ENCODE measurements at places on chromosomes 16 and 17.

- H3K27me3 ChIP-seq, result peaks cover 100% of the 10 kb centered on the region
- no peak within 1 kb of the TSS for H3K27ac ChIP-seq
- H3K4me1 ChIP-seq, result no peaks in the 10 kb centered on the region
- DNase-seq, result no peak
These were observed at the start of gene HOXB5 for GRCh38 chr17:48593126-48593829. TSS of gene HOXB5 (minus strand) at chr17:48593779. CDS start at chr17:48593682, 97 bp downstream.

DNA sequence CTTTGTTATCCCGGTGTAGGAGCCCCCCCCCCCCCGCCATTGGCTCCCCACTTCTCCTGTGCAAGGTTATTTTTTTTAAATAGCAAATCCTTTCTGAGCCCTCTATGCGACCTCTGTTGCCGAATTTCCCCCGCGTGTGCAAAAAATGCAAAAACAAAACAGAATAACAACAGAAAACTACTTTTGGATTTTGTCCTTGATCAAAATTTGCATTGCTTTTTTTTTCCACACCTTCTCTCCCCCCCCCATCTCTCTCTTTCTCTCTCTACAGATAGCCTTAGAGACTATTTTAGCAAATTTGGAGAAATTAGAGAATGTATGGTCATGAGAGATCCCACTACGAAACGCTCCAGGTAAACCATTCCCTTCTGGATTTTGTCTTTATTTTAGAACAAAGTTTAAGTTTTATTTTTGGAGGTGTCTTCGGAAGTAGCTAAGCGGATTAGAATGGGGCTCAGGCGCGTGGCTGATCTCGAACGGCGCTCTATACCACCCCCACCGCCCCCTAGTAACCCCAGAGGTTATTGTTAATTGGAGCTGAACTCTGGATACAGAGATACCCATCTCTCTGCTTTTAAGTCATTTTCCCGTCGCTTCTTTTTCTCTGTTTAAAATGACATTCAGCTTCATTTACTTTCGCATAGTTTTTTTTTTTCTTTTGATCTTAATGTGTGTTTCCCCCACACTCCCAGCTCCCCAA is 1.0 kb downstream of the MSI2 start:
- H3K4me1 ChIP-seq, result peaks cover 19% of the 10 kb centered on the region
- H3K27ac ChIP-seq, result peak overlapping the region; percentile 95
- peak overlapping the region; percentile 96 for H3K4me3 ChIP-seq

GRCh38 chr16:30051518-30051917 is 14.0 kb upstream of the ALDOA start:
- no peak overlapping the region for H3K27ac ChIP-seq
- H3K36me3 ChIP-seq, result no peaks in the 10 kb centered on the region
- peaks cover 4% of the 10 kb centered on the region for H3K4me1 ChIP-seq
- no peaks in the 10 kb centered on the region for H3K27me3 ChIP-seq

- no peaks in the 10 kb centered on the region for H3K4me1 ChIP-seq
- no peak overlapping the region for H3K27ac ChIP-seq
- no peak overlapping the region for H3K4me3 ChIP-seq
These were observed 538.5 kb upstream of the CDH11 start for GRCh38 chr16:65660390-65660789.

DNA sequence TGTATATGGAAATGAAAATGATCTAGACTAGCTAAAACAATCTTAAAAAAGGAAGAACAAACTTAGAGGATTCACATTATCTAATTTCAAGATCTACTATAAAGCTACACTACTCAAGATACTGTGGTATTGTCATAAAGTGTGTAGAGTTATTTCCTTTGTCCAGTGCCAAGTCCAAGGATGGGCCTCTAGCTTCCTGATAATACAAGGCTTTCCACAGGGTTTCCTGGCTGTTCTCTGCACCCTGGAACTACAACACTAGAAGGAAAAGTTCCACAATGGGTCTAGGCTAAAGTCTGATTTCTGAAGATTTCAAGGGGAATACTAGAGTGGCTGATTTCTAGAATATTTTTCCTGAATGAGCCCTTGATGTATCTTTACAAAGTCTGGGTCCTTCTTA is 34.2 kb downstream of the TBC1D3B start:
- H3K27ac ChIP-seq, result no peak overlapping the region
- H3K4me3 ChIP-seq, result no peak overlapping the region
- H3K36me3 ChIP-seq, result no peaks in the 10 kb centered on the region
- no peak for DNase-seq
- H3K27me3 ChIP-seq, result peaks cover 24% of the 10 kb centered on the region

DNA sequence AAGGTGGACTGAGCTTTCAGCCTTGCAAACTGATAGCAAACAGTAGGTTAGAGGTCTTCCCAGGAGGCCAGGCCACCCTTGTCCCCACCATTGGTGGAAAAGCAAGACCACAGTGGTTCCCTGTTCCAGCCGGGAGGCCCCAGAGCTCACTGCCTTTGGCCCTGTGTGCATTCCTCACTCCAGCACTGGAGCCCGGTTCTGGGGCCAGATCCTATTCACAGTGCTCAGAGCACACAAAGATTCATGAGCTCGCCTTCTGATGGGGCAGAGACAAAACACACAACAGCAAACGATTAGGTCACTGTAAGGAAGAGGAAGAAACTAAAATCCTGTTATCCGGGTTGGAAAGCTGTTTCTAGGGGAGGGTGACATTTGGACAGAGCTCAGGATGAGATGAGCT is 5.6 kb upstream of the PGS1 start:
- no peak for DNase-seq
- no peak overlapping the region for H3K4me3 ChIP-seq
- H3K36me3 ChIP-seq, result no peaks in the 10 kb centered on the region
- H3K27ac ChIP-seq, result no peak overlapping the region
- H3K4me1 ChIP-seq, result peaks cover 22% of the 10 kb centered on the region
